ENCODE measurements at places on chromosomes 6 and 20.

- DNase-seq = no peak
Measured at GRCh38 chr6:132927713-132928112, 113.3 kb downstream of the RPS12 start.

DNA sequence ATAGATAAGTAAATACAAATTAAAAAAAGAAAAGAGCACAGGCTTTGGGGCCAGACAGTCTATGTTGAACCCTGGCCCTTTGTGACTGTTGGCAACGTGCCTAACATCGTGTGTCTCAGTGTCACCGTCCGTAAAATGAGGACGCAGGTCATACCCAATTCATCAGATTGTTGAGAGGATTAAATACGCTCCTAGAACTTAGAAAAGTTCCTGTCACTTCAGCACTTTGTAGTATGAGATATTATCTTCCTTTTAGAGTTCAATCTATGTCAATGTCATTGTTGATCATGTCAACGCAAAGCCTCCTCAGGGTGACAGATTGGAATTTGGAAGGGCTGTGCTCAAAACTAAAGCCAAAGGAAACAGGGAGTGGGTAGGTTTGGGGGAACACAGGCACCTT lies 21.7 kb downstream of the SERPINB1 start:
- DNase-seq = no peak

GRCh38 chr20:53850319-53850718 lies 220.1 kb downstream of the BCAS1 start:
- DNase-seq = no peak

- no peak for DNase-seq
Measured at GRCh38 chr6:22647719-22648118, 78.4 kb downstream of the HDGFL1 start.

DNA sequence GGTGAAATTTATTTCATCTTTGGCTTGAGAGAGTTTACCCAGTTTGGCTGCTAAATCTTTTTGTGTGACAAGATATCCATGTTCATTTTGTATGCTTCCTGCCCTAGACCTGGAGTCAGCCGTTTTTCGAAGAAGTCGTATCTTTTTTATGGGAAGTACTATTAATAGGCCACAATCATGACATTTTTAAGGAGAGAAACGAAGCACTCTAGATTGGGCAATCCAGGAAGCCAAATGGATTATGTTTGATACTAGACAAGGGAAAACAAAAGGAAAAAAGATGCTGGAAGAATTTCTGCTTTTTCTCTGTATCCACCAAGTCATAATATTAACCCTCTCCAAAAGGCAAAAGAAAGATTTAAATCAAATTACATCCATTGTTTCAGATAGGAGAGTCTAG lies 214.6 kb downstream of the HDGFL1 start:
- no peak for DNase-seq

GRCh38 chr20:973785-974194 lies 28.3 kb downstream of the RSPO4 start:
- peak; percentile 35 for DNase-seq

DNA sequence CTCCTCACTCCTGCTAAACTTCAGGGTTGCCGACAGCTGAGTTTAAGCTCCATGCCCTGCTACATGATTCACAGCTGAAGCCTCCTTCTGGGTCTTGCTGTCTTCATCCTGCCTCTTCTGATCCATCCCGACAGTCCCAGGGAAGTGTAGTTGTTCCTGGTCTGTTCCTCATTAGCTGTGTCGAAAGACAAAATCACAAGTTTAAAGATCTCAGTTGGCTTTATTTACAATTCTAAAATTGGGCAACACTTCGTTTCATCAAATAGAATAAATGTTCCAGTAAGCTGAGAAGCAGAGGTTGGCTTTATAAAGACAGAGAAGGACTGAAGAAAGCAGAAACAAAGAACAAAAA lies 4.1 kb upstream of the SLC2A10 start:
- DNase-seq = no peak

DNA sequence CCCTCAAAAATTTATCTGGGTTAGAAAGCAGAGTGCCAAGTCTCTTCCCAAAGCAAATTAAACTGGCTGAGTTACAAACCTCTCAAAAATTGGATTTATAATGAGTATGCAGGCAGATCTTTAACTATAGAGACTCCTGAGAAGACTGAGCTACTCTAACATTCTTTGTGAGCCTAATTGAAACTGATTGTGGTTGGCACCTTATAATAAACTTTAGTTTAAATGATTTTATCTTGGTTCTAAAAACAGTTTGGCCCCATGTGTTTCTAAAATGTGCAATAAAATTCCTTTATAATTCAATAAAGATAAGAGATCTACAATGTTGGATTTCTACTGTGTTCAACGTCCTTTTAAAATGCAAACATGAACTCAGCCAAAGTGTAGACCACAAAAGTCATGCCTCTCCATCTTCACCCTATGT lies 480.2 kb upstream of the RNF217 start:
- DNase-seq = no peak

- no peak for DNase-seq
Measured at GRCh38 chr6:37188962-37189510, 19.1 kb downstream of the PIM1 start.

DNA sequence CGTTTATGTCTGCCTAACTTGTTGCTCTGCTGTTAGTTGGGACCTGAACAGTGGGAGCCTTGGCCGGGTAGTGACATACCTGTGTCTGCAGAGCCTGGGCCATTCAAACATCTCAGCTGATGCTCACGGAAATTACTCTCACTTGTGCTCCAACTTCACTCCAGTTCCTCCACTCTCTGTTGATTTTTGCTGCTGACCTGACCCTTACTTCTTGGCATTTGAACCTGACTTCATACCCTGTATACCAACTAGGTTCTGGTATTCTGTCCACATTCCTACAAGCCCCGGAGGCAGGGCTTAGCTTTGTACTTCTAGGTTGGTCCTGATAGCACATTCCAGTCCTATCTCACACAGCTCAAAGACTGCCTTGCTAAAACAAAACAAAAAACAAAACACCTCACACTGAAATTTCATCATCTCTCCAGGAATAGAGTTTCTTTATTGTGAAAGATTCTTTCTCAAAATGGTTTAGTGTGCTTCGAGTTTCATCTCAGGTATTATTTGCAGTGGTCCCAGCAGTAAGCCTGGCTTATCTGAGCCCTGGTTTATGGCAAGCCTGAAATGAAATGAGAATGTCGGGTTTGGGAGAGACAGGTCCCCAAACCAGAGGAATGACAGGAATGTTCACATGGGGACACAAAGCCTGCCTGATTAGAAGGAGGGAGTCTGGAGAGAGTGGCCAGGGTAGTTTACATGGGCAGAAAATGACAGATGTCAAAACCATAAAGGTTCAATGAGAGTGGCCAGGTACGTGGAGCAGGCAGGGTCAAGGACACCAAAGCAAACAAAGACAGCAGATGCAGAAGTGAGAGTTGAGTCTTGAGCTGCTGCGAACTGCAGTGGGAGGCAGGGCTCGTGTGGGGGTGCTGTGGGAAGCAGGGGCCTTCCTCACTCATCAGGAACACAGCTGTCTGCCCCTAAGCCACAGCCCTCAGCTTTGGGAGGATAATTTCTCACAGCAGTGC lies 174.2 kb upstream of the HDAC2 start:
- no peak for DNase-seq

- no peak for DNase-seq
Measured at GRCh38 chr20:48052475-48052835, 267.2 kb upstream of the SULF2 start.

GRCh38 chr6:3330199-3330598 lies 71.5 kb downstream of the PSMG4 start:
- DNase-seq = no peak

GRCh38 chr6:159104931-159105330 lies 60.1 kb upstream of the TAGAP start:
- DNase-seq = peak; percentile 36

DNA sequence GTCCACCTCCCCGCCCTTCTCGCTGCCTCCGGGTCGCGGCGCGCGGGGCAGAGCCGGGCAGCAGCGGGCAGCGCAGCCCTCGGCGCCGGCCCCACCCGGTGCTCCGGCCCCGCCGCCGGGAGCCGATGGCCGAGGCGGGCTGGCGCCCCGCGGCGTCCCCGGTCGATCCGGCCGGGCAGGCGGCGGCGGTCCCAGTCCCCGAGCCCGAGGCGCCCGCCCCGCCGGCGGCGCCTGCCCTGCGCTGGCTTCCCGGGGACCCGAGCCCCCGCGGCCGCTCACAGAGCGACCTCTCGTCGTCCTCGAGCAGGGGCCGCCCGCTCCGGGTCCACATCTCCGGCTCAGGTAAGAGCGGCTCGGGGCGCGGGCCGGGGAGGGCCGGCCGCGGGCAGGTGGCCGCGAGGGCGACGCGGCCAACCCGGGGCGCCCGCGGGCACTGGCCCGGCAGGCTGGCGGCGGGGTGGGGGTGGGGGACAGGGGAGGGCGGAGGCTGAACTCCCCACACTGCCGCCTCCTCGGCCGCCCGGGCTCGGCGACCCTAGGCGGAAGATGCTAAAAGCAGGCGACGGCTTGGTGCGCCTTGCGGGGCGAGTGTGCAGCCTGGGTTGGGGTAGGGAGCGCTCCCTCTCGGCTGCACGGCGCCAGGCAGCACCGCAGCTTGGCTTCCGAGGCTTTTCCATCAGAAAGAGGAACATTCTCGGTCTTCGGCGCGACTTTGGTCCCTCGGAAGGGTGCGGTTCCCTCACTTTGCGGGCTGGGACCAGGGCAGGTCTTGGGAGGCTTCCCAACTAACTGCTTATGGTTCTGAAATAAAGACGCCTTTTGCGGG lies 25.6 kb upstream of the FUCA2 start:
- DNase-seq = no peak

- no peak for DNase-seq
Measured at GRCh38 chr6:170137911-170138910, 152.7 kb downstream of the DLL1 start.

DNA sequence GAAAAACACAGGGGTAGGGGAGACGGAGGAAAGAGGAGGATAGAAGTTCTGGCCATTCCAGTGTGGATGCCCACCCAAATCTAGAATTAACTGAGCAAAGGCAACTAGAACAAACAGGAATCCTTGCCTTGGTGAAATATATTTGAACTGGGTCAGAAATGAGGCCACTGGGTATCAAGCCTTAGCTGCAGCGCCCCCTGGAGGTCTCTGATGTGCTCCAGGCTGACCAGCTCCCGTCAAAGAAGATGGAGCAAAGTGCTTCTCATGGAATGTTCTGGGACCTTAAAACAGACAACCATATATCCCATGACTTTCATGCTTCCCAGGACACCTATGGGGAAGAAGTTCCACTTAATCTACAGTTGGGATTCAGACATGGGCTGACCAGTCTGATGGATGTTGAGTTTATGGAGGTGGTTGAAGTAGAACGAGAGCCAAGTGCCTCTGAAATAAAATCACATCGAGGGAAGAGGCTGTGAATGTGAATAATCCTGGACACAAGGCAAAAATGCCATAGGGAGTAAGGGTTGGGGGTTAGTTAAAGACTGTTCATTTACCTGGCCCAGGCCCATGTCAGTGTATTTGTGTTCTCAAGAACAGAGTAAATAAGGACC lies 50.4 kb downstream of the HLA-DPB1 start:
- peak; percentile 14 for DNase-seq

- DNase-seq = no peak
Measured at GRCh38 chr6:149867876-149868640, 3.9 kb upstream of the LRP11 start.

- no peak for DNase-seq
Measured at GRCh38 chr20:19918965-19919329, 98.2 kb upstream of the NAA20 start.

DNA sequence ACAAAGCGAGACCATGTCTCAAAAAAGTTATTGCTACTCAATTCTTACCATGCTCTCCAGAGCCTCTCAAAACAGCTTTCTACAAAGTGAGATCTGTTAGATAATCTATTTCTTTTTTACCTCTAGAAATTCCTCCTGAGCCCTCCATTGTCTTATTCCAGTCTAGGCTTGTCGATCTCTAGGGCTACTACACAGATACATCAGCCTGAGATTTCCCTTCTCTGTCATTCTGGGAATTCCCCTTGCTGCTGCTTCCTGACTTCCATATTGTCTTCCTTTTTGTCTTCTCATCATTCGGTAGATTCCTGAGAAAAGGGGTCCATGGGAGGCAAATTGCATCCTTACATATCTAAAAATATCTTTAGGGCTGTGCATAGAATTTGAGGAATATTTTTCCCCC lies 75.6 kb upstream of the GNRH2 start:
- no peak for DNase-seq

DNA sequence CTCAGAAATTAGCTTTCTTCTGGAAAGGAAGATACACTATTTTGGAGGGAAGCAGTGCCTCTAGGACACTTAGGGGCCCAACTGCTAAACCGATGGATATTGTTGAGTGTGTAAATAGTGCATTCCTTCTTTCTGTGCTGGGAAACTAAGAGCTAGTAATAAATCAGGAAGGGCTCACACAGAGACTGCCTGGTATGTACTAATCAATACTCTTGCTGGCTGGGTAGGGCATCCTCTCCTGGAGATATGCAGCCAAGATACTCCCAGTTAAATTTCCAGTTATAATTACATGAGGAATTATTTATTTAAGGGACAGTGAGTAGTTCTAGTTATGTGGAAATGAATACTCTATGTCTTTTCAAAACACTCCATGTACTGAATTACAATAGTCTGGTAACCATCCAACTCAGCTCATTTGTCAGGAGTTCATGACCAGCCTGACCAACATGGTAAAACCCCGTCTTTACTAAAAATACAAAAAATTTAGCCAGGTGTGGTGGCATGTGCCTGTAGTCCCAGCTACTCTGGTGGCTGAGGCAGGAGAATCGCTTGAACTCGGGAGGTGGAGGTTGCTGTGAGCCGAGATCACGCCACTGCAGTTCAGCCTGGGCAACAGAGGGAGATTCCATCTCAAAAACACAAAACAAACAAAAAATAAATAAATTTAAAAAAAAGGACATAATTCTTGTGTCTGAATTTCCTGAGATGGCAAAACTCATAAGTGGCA lies 100.0 kb downstream of the OR2B2 start:
- no peak for DNase-seq

- DNase-seq = peak; percentile 14
Measured at GRCh38 chr6:80143419-80143937, 37.0 kb downstream of the BCKDHB start.

- no peak for DNase-seq
Measured at GRCh38 chr6:157813191-157813590, 9.9 kb upstream of the SNX9 start.

- no peak for DNase-seq
Measured at GRCh38 chr6:100301731-100302130, 163.0 kb downstream of the SIM1 start.

DNA sequence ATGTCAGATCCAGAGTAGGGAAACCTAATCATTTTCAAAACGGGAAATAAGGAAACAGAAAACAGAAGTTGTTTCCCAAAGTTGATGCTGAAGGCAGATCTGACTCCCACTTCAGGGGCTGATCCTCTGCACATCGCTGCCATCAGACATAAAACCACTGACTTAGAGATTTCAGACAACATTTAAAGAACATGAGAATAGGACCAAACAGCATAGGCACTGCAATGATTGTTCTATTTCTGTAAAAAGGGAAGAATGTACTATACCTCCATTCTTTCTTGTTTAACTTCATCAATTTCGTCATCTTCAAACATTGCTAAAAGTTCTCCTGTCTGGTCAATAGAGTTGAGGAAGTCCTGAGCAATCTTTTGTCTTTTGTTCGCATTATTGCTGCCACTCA lies 324.7 kb upstream of the RUNX2 start:
- no peak for DNase-seq

GRCh38 chr6:149925974-149926777 lies 3.3 kb upstream of the RAET1G start:
- DNase-seq = peak; percentile 30
